ENCODE measurements at places on chromosomes 11 and 22. TPM values are rescaled to one million over a fixed set of nuclear protein-coding genes. Genes with fewer than 3 reads are reported as not detected.

OR8B12 gene
- total RNA-seq, result not detected

DNA sequence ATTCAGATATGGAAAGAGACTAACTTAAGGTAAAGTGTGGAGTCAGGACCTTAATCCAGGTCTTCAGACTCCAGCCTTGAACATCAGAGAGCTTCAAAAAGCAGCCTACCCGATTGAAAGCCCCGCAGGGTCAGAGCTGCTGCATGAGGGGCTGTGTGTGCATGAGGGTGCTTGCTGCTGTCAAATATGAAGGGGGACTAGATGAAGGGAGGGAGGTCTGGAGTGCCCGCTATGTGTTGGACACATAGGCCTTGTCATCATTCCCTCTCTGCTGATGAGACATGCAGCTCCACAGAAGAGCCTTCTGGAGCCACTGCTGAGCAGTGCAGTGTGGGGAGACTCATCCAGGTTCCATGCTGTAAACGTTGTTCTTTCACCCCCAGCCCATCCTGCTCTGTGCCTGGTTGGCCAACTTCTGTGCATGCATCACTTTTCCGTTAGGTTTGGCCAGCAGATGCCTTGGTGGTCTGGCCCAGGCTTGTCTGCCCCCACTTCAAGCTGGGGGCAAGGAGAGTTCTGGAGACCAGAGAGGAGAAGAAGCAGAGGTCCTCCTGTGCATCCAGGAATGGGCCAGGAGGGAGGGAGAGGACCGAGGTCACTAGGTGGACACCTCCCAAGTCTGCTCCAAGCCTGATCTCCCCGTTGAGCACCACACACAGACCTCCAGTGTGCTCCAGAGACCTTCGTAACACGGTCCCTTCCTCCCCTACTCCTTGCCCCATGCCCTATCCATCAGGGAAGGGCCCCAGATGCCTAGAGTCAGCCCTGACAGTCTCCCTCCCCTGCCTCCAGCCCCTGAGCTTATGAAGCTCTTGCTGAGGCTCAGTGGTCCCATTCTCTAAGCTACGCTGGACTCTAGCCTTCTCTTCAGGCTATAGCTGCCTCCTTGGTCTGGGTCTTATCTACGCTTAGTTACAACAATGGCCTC, 32.0 kb downstream of the LRRC32 start:
- DNase-seq, result peak; percentile 4
- H3K4me3 ChIP-seq, result no peak overlapping the region
- no peaks in the 10 kb centered on the region for H3K36me3 ChIP-seq
- peaks cover 55% of the 10 kb centered on the region for H3K27me3 ChIP-seq

KRTAP5-10 gene
- total RNA-seq, result not detected

DNA sequence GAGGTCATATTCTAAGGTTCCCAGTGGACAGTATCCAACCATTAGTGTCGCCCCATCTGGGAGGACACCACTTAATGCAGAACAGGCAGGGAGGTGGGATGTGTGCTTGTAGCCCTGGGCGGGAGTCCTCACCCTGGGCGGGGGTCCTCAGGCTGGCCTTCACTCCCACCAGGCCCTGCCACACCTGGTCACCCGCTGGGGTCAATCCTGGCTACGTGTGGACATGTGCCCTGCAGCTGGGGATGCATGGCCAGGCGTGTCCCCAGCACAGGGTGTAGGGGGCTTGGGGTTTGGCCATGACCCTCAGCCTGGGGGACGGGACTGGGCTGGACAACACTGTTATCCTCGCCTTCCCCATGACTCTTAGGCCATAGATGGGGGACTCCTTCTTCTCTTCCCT, 18.8 kb downstream of the TRPM5 start:
- no peak for DNase-seq
- H3K4me1 ChIP-seq, result peaks cover 1% of the 10 kb centered on the region
- H3K4me3 ChIP-seq, result no peak overlapping the region
- H3K27ac ChIP-seq, result no peak overlapping the region
- no peaks in the 10 kb centered on the region for H3K27me3 ChIP-seq

DNA sequence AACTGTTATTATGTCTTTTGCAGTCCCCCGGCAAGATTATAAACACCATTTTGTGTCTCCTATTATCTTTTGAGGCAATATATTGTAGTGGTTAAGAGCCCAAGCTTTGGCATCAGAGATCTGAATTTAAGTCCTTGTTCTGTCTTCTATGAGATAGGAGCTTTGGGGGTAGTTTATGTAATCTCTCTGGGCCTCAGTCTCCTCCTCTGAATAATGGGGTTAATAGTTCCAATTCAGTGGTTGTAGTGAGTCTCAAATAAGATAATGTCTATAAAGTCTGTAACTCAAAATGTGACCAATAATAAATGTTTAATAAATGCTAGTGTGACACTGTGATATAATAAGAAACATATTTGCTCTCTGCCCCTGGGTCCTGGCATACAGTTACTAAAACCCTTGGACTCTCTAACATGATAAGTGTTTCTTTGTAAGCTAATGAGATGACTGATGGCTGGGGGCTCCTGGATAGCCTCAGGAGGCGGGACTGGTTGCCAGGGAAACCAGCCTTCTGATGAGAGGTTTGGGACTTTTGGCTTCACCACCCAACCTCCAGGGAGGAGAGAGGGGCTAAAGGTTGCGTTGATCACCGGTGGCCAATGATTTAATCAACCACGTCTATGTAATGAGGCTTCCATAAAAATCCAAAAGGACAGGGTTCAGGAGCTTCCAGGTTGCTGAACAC, 183.4 kb upstream of the MTMR2 start:
- H3K4me3 ChIP-seq, result no peak overlapping the region
- peaks cover 11% of the 10 kb centered on the region for H3K4me1 ChIP-seq
- H3K27me3 ChIP-seq, result no peaks in the 10 kb centered on the region
- H3K27ac ChIP-seq, result no peak overlapping the region
- DNase-seq, result no peak

- no peaks in the 10 kb centered on the region for H3K4me1 ChIP-seq
- DNase-seq, result no peak
- no peak overlapping the region for H3K4me3 ChIP-seq
- H3K27me3 ChIP-seq, result no peaks in the 10 kb centered on the region
- no peak overlapping the region for H3K27ac ChIP-seq
- H3K36me3 ChIP-seq, result no peaks in the 10 kb centered on the region
Measured at GRCh38 chr11:69157156-69157821, 1.6 kb downstream of the SMIM38 start.

MYRF gene
- total RNA-seq, result 4.9 TPM

Data from activated CD4-positive, alpha-beta memory T cell treated with anti-CD3 and anti-CD28 coated beads, Interleukin-2, amount 10 ng/mL, durations not matched to agents 7 days and 5 days (primary cell).